ENCODE measurements at places on chromosomes 13 and 19. TPM values are rescaled to one million over a fixed set of nuclear protein-coding genes. Genes with fewer than 3 reads are reported as not detected.

ATXN8OS gene
- total RNA-seq: not detected

ZNF132 gene
- total RNA-seq: 10.4 TPM

UBE2L5 gene
- total RNA-seq: not detected

ENOX1 gene
- 1.3 TPM for total RNA-seq
